HS-5 (cell line): ENCODE measurements at places on chromosomes 5 and 9.

GRCh38 chr5:72467461-72467860, 39.7 kb downstream of the ZNF366 start:
- DNase-seq, result no peak

DNA sequence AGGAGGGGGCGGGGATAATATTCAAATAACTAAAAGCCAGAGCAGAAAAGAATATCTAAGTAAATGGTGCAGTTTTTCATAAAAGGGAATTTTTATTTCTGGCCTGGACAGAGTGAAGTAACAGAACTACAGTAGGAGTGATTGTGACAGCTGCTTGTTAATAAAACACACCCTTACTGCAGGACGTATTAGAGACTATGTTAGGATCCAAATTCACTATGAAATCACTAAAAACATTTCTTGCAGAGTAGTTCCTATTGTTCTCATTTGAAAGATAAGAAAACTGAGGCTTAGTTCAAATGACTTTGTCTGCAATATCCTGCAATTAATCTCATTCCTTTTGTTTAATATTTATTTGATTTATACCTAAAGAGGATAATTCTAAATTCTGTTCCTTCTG, 39.5 kb downstream of the FAM174A start:
- DNase-seq, result no peak

DNA sequence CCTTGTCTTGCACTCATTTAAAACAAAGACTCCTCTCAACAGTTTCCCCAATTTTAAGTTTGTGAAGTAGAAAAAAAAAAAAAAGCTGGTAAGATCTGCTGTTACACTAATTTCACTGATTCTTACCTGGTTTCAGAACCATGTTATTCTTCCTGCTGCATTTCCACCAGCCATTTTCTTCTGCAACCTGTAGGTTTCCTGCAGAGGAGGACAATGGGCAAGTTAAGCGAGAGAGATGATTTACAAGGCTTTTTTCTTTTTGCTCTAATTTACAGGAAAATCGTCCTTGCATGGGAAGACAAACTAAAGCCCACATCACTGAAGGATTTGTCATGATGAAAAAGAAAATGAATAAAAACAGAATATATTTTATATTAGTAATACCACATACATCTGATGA, 86.0 kb upstream of the SMARCA2 start:
- no peak for DNase-seq

- DNase-seq, result no peak
Measured at GRCh38 chr9:106867286-106867685, 4.3 kb downstream of the ZNF462 start.

GRCh38 chr9:135882011-135882410, 25.3 kb downstream of the CAMSAP1 start:
- DNase-seq, result no peak
